ENCODE measurements at places on chromosomes 5 and 9.

DNA sequence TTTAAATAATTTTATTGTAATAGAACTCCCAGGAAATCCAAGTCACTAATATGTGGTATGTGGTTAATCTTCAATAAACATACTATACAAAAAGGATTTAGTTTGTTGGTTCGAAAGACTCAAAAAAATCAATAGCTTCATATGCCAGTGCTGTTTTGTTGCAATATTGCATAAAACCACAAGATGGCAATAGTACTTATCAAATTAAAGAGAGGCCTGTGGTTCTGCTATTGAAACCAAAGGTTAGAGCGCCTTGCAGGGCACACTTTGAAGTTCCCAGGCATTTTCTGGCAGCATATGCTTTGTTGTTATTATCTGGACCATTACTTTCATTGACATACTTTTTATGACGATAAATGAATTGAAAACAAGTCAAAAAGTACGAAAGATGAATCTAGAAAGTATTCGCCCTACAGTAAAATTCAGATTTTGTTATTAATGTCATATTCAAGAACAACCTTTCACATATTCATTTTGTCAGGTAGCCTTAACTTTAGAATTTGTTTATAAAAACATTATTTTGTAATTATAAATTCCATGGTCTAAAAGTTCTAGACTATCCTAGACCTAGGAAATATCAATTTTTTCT, 316.3 kb downstream of the MCTP1 start:
- DNase-seq: peak; percentile 88

GRCh38 chr5:81125959-81126358, 107.2 kb upstream of the CKMT2 start:
- peak; percentile 55 for DNase-seq

GRCh38 chr5:154117930-154118329, 72.6 kb upstream of the GALNT10 start:
- DNase-seq: no peak

DNA sequence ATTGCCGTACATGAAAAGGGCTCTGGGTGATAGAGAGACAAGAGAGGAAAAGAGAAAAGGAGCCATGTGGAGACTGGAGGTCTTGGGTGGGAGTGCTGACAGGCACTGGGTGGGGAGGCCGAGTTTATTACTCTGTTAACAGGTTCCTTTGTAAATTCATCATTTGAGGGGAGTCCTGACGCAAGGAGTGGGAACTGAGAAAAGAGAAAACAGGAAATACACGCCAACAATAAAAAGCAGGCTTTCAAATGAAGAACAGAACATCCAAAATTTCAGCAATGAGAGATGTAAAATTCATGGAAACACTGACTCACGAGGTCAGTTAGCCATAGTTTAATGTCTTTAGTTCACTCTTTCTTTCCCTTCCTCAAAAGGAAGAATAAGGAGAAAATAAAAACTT, 342.8 kb downstream of the TMEM167A start:
- DNase-seq: peak; percentile 5

- DNase-seq: no peak
Observed at GRCh38 chr5:178449163-178450070, 140.8 kb downstream of the COL23A1 start.

GRCh38 chr9:117300371-117301110, 114.3 kb downstream of the ASTN2 start:
- DNase-seq: no peak

GRCh38 chr5:170693701-170694100, 89.8 kb upstream of the GABRP start:
- peak; percentile 5 for DNase-seq

DNA sequence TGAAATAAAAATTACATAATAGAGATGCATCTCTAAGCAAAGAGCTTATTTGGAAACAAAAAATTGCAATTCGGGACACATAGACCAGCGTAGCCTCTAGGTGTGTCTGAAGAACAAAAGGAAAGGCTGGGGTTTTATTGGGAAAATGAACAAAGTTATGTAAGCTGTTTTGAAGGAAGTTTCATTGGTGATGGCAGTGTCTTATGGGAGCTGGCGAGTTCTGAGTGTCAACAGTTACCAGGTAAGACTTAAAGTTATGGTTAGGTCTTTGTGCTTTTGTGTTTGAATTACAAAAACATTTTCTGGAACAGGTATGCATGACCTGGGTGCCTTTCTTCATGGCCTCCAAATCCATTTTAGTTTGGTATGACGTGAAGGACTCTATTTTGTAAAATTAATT, 48.9 kb downstream of the SLC27A6 start:
- no peak for DNase-seq

DNA sequence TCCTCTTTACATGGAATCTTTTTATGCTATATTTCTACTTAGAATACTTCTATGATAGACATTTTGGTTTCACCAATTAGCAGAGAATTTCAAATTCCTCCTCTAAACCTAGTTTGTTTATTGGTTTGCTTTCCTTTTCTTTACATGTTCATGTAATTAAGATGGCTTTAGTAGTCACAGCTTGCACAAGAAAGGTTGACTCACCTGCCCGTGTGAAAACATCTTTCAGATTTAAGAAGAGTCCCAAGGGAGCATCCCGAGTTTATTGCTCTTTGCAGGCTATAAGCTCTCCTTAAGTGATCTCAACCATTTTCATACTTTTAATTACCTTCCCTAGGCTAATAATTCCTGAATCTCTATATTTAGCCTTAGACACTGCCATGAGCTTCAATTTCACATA, 28.9 kb downstream of the TYRP1 start:
- peak; percentile 15 for DNase-seq

GRCh38 chr5:12934722-12935121, 1009.8 kb downstream of the DNAH5 start:
- no peak for DNase-seq

DNA sequence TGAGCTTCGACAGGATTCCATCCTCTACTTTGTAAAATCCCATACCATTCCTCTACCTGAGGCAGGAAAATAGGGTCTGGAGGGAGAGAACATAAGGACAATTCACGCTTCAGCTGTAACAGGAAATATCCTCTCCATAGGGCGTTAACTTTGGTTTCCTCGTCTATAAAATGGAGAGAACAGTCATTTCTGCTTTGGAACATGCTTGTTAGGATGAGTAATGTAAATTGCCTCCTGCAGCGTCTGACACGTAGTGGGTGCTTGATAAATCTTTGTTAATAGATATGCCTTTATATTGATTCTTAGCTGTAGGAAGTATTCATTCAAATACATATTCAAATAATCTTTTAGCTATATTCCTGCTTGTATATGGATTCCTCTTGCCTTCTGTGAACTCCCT, 711 bp upstream of the SUB1 start:
- DNase-seq: no peak

DNA sequence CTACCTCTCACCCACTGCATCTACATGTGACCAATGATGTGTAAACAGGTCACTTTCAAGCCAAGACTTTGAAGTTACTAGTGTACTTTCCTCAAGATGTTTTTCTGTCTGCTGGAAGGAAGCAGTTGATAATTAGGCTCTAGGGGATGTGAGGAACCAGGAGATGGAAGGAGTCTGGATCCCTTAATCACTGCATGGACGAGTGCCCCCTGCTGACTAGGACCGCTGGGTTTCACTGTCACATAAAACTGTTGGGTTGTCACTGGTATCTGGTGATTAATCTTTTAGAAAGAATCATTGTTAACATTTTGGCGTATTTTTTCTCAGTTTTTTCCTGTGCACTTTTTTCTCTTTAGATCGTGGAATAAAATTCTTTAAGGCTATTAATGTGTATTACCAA, 79.5 kb downstream of the SREK1 start:
- peak; percentile 39 for DNase-seq

DNA sequence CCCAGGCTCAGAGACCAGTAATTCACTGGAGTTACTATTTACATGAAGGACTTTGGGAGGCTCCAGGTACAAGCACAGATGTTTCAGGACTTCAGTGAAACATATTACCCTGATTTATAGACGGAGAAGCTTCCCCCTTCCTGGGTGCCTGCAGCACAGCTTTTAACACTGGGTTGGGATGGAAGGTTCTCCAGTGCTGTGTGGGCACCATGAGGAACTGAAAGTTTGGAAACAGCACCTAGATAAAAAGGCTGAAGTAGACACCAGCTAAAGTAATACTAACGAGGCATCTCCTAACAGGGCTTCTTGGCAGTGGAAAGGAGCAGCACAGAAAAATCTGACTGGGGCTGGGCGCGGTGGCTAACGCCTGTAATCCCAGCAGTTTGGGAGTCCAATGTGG, 70.7 kb downstream of the GCNT1 start:
- DNase-seq: no peak

- DNase-seq: no peak
Observed at GRCh38 chr5:175895686-175896102, 24.3 kb downstream of the CPLX2 start.

DNA sequence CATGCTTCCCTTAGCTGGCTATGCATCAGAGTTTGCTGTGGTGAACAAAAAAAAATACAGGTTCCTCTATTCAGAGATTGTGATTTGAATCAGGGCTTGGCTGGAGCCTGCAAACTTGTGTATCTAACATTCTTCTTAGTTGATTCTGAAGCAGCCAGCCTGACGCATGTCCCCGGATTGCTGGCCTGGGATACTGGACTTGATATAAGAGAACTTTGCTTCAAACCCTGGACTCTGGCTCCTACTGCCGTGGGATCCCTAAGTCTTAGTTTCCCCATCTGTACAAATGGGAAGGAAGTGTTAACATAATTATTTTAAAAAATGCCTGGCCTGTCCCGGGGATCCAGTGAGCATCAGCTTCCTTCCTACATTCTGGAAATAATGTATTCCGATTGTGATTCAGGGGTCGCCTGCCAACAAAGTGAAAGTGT, 292.8 kb downstream of the ARHGEF28 start:
- DNase-seq: no peak

GRCh38 chr9:83182071-83182470, 119.1 kb upstream of the RASEF start:
- no peak for DNase-seq

DNA sequence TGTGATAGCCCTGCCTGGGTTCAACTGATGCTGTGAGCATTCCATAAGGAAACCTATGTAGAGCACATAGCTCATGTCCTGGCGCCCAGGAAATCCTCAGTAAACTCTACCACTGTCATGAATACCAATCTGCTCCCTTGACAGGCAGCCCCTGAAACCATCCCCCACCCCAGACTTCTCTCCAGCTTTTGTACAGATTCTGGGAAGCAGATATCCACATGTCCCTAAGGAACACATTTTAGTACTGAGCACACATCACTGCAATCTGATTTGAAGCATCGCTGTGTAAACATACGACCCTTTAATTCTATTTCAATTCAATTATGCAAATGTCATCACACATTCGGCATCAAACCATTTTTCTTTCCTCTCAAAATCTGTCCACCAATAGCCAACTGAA, 89.5 kb upstream of the FSTL4 start:
- no peak for DNase-seq

GRCh38 chr5:122273696-122274095, 38.3 kb upstream of the SNCAIP start:
- no peak for DNase-seq

DNA sequence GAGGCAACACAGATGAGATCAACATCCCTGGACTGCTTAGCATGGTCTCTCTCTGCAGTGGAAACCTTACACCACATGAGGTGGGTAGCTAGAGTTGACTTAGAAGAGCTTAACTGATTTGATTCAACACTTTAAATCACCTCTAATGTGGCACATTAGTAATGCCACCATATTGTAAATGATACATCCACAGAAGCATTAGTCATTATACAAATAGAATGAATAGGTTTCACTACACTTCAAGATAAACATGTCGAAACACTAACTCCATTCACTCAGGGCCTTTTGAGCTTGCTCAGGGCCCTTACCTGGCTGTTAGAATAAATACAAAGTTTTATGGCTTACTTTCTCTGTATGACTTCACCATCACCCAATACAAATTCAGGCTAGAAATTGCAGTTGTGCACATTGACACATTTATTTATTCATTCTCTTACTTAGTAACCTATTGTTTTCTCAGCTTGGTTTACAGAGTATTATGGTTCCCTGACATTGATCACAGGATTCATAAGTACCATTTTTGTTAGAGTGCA, 9.3 kb upstream of the SMAD5 start:
- DNase-seq: no peak

DNA sequence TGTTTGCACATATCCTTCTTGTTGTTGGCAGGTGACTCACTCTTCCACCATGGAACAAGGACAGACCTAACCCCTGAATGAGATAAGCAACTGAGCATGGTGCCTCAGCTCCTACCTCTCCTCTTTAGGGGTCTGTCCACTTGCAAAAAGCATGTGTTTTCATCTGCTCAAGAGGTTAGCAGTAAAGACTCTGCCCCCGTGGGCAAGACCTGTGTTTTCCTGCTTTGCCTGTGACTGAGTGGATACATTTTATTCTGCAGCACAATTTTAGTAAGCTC, 111.0 kb upstream of the LIFR start:
- DNase-seq: no peak

GRCh38 chr5:179815491-179816249, 5.0 kb upstream of the SQSTM1 start:
- DNase-seq: no peak

- no peak for DNase-seq
Observed at GRCh38 chr9:6575324-6576034, 70.0 kb downstream of the GLDC start.

DNA sequence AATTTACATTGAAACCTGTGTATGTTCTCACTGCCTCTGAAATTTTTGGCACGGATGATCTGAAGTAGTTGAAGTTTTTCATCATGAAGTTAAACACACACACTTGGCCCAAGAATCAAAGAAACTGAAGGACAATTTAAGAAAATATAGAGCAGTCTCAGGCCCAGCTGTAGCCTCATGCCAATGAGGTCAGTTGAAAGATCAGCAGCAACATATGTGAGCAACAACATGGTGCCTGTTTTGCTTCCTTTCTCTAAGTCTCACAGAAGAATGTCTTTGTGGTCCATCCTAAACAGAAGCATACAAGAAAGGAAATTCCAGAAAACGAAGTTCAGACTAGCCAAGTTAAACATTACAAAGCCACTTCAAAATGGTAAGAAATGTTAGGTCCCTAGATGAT, 1737.2 kb downstream of the MAT2B start:
- peak; percentile 14 for DNase-seq

- DNase-seq: no peak
Observed at GRCh38 chr9:137252555-137253506, 1.7 kb downstream of the STPG3 start.

- DNase-seq: no peak
Observed at GRCh38 chr9:108549184-108549583, 306.6 kb downstream of the ACTL7B start.

GRCh38 chr5:122258241-122258640, 53.8 kb upstream of the SNCAIP start:
- DNase-seq: no peak

- DNase-seq: peak; percentile 82
Observed at GRCh38 chr5:158451203-158451992, 592.5 kb upstream of the CLINT1 start.

DNA sequence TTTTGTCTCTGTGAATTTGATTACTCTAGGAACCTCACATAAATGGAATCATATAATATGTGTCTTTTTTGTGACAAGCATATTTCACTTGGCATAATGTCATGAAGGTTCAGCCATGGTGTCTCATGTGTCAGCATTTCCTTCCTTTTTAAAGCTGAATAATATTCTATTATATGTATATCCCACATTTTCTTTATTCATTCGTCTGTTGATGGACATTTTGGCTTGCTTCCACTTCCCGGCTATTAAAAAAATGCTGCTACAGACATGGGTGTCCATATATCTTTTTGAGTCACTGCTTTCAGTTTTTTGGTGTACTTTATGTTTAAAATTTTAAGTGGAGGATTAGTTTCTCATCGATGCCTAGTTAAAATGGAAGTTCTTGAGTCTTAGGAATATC, 59.8 kb upstream of the C5orf63 start:
- no peak for DNase-seq

- DNase-seq: peak; percentile 98
Observed at GRCh38 chr9:110767559-110768063, 99.0 kb downstream of the MUSK start.

GRCh38 chr5:174398171-174398570, 326.2 kb upstream of the MSX2 start:
- DNase-seq: no peak

Measured in choroid plexus epithelial cell (primary cell).